Breast epithelium (tissue), 4 donors: ENCODE measurements at places on chromosomes 2 and 18.

- no peaks in the 10 kb centered on the region for H3K36me3 ChIP-seq
- H3K27me3 ChIP-seq, result no peaks in the 10 kb centered on the region
- H3K4me1 ChIP-seq, result no peaks in the 10 kb centered on the region
Measured at GRCh38 chr2:186612555-186613440, 22.9 kb downstream of the ITGAV start.

DNA sequence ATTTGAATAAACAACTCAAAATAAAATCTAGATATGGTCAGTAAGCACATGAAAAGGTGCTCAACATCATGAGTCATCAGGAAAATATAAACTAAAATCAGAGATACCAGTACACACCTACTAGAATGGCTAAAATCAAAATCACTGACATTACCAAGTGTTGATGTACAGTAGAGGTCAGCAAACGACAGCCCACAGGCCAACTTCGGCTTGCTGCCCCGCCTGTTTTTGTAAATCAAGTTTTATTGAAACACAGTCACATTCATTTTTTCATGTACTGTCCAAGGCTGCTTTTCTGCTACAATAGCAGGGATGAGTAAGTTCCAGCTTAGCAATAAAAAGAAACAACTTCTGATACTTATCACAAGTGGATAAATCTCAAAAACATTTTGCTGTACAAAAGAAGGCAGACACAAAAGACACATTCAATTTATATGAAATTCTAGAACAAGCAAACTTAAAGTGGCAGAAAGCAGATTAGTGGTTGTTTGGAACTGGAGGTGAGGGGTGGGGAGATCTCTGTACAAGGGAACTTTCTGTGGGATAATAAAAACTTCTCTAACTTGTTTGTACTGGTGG, 32.1 kb downstream of the TRAK2 start:
- no peak for DNase-seq
- no peak overlapping the region for H3K27ac ChIP-seq
- H3K4me1 ChIP-seq, result no peaks in the 10 kb centered on the region
- H3K36me3 ChIP-seq, result no peaks in the 10 kb centered on the region
- no peak overlapping the region for H3K4me3 ChIP-seq

GRCh38 chr2:96683307-96683706, 40.7 kb downstream of the FER1L5 start:
- no peaks in the 10 kb centered on the region for H3K27me3 ChIP-seq
- DNase-seq, result no peak
- H3K36me3 ChIP-seq, result no peaks in the 10 kb centered on the region
- no peaks in the 10 kb centered on the region for H3K4me1 ChIP-seq
- no peak overlapping the region for H3K4me3 ChIP-seq

- no peak overlapping the region for H3K27ac ChIP-seq
- H3K36me3 ChIP-seq, result no peaks in the 10 kb centered on the region
- H3K4me3 ChIP-seq, result no peak overlapping the region
- DNase-seq, result no peak
Measured at GRCh38 chr18:78981989-78982620, 2.5 kb downstream of the SALL3 start.

DNA sequence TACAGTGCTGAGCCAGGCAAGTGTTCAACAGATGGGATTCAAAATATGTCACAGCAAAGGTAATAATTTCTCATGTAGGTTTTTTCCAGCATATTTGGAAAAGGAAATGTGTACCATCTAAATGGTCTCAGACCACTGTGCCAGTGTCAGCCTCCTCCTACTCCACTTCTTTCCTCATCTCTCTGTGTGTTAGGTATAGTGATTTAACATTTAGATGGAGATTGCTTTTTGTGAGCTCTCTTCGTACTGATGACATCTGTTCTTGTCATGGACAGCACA, 80.9 kb upstream of the TSPYL6 start:
- H3K4me3 ChIP-seq, result no peak overlapping the region
- no peaks in the 10 kb centered on the region for H3K27me3 ChIP-seq
- no peak for DNase-seq
- no peaks in the 10 kb centered on the region for H3K36me3 ChIP-seq
- H3K27ac ChIP-seq, result no peak overlapping the region

- no peaks in the 10 kb centered on the region for H3K36me3 ChIP-seq
- H3K27ac ChIP-seq, result no peak overlapping the region
- no peak overlapping the region for H3K4me3 ChIP-seq
- no peak for DNase-seq
- no peaks in the 10 kb centered on the region for H3K4me1 ChIP-seq
- H3K27me3 ChIP-seq, result no peaks in the 10 kb centered on the region
Measured at GRCh38 chr2:181036848-181037603, 56.6 kb downstream of the UBE2E3 start.

DNA sequence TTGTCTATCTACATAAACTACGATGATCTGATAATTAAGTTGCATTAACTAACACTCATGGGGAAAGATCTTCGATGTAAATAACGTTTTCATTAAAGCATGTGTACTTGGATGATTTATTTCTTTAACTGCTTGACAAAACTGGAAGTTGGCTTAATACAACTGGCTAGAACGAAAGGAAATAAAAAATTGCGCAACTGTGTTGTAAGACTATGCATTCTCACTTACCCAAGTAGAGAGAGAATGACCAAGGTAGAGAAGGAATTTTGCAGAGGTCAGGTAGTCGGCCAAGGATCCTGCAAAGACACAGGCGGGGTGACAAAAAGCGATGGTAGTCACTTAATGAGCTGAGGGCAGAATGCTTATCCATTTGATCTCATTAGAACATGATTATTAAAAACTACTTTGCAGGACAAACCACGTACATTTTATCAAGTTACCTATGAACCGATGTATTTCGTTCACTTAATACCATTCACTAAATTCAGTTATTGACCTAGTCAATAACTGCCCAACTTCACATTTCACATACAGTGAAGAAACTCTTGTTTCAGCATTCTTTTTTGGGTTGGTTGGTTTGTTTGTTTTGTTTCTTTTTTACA, 900 bp downstream of the SLC40A1 start:
- DNase-seq, result no peak
- no peaks in the 10 kb centered on the region for H3K4me1 ChIP-seq
- no peaks in the 10 kb centered on the region for H3K36me3 ChIP-seq
- peak overlapping the region; percentile 67 for H3K4me3 ChIP-seq
- no peaks in the 10 kb centered on the region for H3K27me3 ChIP-seq
- H3K27ac ChIP-seq, result peak overlapping the region; percentile 91

GRCh38 chr2:118386641-118387302, 298.5 kb downstream of the INSIG2 start:
- no peak overlapping the region for H3K4me3 ChIP-seq
- DNase-seq, result no peak

GRCh38 chr2:3827673-3828575, 124.5 kb downstream of the DCDC2C start:
- H3K27ac ChIP-seq, result no peak overlapping the region
- no peaks in the 10 kb centered on the region for H3K36me3 ChIP-seq

GRCh38 chr2:63009490-63009889, 41.1 kb upstream of the OTX1 start:
- no peak for DNase-seq
- H3K27me3 ChIP-seq, result no peaks in the 10 kb centered on the region
- H3K36me3 ChIP-seq, result no peaks in the 10 kb centered on the region
- no peak overlapping the region for H3K4me3 ChIP-seq

- no peaks in the 10 kb centered on the region for H3K27me3 ChIP-seq
- H3K4me1 ChIP-seq, result no peaks in the 10 kb centered on the region
- H3K36me3 ChIP-seq, result no peaks in the 10 kb centered on the region
- DNase-seq, result no peak
- H3K27ac ChIP-seq, result no peak overlapping the region
- no peak overlapping the region for H3K4me3 ChIP-seq
Measured at GRCh38 chr2:102770506-102770905, 8.7 kb downstream of the TMEM182 start.
